CD4-positive, alpha-beta T cell treated with Interleukin-1 beta for 1 hour (primary cell): ENCODE measurements at places on chromosomes 16 and 17.

GRCh38 chr16:51012396-51012795 is 138.7 kb downstream of the SALL1 start:
- no peak for DNase-seq

DNA sequence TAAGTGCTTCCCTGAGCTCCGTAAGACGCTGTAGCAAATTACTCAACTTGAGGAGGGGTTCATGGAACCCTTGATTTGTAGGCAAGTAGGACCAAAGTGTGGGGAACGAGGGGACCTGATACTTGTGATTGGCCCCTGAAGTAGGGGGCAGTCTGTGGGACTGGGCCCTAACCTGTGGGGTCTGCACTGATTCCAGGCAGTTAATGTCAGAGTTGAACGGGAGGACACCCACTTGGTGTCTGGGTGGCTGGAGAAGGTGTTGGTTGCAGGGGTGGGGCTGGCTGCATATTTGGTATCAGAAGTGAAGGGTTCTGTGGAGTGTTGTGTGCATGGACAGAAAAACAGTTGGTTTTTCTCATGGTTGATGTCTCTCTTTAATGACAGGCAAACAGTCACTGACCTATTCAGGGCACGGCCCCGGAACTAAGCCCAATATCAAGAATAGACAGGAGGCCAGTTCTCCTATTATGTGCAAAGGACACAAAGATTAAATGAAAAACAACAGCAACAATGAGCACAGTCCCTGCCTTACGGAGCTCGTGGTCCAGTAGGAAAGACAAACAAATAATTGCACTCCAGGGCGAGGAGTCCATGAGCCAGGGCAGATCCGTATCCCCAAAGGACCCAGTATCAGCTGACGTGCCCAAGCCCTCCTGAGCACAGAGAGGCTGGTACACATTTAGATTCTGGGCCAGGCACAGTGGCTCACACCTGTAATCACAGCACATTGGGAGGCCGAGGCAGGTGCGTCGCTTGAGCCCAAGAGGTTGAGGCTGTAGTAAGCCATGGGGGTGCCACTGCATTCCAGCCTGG is 19.2 kb downstream of the MXRA7 start:
- DNase-seq, result no peak

DNA sequence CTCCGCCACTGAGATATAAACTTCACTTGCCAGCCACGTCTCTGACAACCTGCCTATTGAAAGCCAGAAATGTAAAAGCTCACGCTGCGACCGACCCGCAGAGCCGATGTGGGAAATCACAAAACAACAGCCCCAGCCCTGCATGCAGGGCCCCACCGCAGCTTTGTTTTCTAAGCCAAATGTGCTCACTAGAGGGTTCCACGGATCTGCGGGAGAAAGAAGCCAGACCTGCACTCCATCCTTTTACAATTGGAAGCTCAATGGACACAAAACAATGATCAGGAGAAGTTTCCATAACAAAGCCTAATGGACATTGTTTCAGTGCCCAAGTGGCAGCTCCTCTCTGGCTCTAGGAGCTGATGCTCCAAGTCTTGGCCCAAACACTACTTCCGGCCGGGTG is 33.1 kb downstream of the WIPI1 start:
- DNase-seq, result no peak

DNA sequence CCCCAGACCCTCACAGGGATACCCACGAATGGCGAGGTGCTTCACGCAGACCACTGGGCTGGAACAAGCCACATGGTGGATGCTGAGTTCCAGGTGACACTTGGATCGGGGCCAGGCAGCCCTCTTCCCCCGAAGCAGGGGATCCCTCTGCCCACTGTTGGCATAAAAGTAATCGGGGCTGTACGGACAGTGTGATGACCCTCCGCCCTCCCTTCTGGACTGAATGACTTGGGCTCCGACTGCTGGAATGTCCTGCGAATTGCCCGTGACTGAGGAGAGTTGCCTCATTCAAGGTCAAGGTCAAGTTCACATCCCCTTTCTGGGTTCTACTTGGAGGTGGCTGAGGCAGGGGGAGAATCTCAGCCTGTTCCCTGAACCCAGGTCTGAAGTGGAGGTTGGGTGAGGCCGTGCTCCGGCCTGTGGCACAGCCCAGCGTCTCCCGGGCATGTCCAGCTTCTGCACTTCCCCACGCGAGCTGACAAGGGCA is 28.5 kb upstream of the CREBBP start:
- DNase-seq, result no peak

- no peak for DNase-seq
These were observed 155.8 kb upstream of the CDC42EP4 start for GRCh38 chr17:73467651-73468050.

DNA sequence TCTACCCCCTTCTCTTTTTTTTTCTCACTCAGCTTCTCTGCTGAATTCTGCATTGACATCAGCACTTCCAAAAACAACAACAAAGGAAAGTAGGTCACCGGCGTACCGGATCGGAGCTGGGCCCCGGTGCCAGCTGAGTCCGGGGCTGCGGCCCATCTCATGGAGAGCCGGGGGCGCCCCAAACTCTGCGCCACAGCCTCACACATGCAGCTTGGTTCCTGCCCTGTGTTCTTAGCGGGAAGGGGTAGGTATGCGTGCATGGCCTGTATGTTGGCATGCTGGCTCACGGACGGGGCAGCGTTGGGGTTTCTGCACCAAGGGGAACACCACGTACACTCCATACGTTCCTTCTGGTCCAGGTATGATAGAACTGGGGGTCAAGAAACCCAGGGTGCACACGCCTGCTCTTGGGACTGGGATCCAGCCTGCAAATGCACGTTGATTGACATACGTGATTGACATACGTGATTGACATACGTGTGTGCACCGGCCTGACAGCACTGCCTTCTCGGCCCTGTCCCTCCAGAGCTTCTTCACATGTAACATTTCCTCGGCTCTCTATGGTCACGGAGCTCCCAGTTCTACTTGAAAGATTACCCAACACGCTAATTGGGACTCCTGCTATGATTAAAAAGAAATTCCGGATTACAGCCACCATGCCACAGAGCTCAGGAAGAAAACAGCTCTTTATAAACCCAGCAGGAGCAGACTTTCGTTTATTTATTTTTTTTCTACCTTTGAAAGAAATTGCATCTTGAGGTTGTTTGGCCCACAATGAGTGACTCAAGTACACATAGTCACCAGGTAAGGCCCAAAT is 88.7 kb downstream of the RPA1 start:
- DNase-seq, result no peak

DNA sequence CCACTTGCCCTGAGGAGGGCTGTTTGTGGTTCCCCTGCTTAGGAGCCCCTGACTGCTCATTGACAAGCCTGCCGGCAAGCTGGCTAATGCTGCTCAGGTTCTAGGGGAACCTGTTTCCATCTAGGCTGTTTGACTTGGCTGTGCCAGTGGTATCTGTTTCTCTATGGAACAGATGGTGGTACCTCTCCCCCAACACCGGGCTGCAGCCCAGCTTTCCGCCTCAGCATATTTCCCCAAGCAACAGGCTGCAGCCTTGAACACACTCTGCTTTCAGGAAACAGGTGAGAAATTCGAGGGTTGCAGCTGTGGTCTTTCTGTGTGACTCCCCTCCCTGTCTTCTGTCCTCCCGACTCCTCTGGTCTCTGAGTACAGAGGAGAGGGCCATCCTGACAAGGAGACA is 132.3 kb downstream of the TMEM132E start:
- no peak for DNase-seq

- DNase-seq, result no peak
These were observed 16.3 kb downstream of the SCN4A start for GRCh38 chr17:63956296-63956920.

DNA sequence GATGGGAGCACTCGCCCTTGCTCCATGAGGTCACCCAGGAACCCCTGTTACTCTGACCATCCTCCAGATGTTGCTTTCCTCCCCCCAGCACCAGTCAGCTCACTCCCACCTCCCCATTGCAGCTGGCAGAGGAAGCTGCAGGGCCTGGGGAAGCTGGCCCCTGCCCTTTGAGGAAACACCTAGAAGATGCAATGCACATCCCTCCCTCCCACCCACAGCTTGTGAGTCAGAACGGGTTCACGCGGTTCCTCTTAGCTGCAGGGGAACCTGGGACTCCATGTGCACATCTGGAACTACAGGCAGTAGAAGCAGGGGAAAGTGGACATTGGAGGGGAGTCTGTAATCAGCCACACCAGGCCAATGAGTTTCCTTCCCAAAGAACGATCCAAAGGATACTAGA is 96.9 kb downstream of the KATNIP start:
- DNase-seq, result no peak
